ENCODE measurements at places on chromosomes 7 and 10.
A peak's percentile ranks its signal among the peaks of the same experiment; 100 is the strongest.

DNA sequence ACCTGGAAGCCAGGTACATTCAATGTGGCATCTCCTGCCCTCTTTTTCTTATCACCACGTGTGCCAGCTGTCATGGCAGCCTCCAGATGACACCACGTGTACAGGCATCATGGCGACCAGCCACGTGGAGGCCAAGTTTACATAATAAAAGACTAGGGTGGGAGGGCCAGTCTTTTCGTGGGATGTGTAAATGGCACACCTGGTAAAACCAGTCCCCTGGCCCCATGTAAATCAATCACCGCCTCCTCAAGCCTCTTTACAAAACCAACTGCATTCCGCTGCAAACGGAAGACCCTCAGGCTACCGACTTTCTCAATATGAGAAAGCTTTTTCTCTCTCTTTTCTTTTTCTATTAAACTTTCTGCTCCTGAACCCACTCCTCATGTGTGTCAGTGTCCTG is 65.1 kb upstream of the PHF14 start:
- DNase-seq = no peak

- no peak for DNase-seq
Measured at GRCh38 chr7:133549633-133550032, 296.8 kb downstream of the EXOC4 start.

- no peak for DNase-seq
Measured at GRCh38 chr7:55310287-55311025, 54.7 kb upstream of the LANCL2 start.

- no peak for DNase-seq
Measured at GRCh38 chr10:119301397-119301796, 94.0 kb downstream of the GRK5 start.

DNA sequence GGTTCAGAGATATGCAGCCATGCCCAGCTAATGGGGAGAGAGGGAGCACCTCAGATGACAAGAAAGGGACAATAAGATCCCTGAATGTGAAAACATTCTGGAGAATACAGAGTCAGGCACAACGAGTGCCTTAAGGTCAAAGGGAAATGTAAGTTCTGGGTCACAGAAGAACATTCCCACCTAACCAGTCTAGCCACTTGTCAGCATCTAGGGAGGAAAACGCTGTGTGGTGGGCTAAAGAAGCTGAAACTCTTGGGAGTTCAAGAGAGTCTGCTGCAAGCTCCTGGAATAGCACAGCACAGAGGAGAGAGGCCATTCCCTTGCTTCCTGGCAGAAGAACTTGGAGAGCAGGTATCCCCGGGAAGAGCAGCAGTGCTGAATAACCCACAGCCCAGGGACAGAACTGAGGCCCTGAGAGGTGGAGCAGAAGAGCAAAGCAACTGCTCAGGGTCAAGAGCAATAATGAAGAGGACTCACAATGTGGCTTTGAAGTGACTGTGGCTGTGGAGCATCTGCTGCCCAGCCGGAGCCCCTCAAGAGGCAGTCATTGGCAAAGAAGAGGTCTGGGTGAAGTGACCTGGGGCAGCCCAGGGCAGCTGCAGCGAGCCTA is 182.3 kb downstream of the NPSR1 start:
- no peak for DNase-seq

DNA sequence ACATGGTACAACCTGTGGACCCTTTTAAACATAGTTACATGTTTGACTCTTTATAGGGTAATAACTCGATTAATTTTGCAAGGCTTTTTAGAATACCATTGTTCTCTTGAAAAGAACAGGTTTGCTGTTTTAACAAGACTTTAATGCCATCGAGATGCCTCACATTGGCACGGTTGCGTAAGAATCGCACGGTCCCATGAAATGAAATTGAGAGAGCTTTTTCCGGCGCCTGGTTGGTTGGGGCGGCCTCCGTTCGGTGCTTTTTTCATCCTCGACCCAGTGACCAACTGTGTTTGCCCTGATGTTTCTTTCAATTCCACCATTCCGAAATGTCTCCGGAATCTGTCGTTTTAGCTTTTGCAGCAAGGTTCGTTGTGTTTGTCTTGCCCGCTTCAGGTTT is 142.4 kb downstream of the CUX1 start:
- DNase-seq = no peak

DNA sequence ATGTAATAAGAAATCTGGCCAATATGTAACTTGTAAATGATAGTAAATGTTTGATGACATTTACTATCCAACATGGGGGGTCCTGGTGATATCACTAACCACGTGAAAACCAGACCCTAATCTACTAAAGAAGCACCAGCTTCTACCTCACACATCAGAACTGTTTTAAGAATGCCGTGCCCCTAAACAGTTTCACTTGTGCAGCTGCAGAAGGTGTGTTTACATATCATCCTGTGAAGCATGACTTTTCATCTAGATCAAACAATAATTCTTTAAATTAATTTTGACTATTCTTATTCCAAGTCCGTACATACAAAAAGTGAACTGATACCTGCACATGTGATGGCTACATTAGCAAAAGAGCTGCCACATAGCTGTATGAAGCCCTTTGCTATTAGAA is 61.0 kb downstream of the STEAP1B start:
- DNase-seq = no peak

GRCh38 chr10:69504576-69505250 is 53.4 kb downstream of the TSPAN15 start:
- DNase-seq = no peak

- DNase-seq = no peak
Measured at GRCh38 chr7:130822642-130823041, 88.6 kb upstream of the KLF14 start.

DNA sequence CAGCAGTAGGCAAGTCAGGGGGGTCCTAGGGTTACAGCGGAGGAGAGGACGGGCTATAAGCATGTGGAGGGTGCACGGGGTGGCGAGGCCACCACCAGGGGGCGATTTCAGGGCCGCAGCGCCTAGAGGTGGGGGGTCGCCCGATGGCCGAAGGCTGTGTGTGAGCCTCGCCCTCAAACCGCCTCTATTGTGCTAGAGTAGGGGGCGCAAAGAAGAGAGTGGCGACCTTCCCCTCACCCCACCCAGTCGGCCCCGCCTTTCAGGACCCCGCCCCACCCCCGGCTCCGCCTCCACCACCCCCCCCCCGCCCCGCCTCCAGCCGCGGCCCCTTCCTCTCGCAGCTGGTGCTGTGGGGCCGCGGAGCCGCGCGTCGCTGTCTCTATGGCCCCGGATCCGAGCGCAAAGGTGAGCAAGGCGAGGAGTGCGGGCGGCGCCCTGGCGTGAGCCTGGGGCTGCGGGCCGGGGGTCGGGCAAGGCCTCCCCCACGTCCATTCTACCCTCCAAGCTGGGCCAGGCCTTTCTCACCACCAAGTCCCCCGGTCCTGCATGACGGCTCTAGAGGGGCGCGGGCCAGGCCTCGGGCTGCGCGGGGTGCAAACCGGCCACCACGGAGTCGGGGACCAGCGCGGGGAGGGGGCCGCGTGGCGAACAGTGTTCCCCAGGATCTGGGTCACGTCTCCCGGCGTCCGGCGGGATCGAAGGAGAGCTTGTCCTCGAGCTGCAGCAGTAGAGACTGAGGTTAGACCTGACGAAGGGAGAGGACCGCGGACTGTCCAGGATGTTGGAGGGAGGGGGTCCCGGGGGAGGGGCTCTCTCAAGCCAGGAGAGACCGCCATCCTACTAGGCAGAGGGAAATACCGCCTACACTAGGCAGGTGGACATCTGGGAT is at the start of gene SEMA4G:
Gene SEMA4G (plus strand): TSS at position 318 of the 889 bp plus-strand sequence. CDS start 3,409 bp downstream, outside the sequence.
- no peak for DNase-seq

DNA sequence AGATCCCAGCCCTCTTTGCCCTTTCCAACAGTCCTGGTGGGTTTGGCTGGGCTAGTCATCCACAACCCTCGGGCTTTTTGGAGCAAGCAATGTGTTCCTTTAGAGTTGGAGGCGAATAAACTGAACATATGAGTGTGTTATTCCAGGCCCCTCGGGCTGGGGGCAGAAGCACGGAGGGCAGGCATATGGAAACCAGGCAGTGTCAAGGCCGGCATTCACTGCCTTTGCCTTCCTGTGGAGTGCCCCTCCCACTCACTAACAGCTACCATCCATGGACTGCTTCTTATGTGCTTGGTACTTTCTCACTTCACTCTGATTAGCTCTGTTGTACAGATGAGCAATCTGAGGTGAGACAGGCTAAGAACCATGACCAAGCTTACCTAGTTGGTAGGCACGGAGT is 53.9 kb upstream of the EFCAB10 start:
- DNase-seq = no peak

DNA sequence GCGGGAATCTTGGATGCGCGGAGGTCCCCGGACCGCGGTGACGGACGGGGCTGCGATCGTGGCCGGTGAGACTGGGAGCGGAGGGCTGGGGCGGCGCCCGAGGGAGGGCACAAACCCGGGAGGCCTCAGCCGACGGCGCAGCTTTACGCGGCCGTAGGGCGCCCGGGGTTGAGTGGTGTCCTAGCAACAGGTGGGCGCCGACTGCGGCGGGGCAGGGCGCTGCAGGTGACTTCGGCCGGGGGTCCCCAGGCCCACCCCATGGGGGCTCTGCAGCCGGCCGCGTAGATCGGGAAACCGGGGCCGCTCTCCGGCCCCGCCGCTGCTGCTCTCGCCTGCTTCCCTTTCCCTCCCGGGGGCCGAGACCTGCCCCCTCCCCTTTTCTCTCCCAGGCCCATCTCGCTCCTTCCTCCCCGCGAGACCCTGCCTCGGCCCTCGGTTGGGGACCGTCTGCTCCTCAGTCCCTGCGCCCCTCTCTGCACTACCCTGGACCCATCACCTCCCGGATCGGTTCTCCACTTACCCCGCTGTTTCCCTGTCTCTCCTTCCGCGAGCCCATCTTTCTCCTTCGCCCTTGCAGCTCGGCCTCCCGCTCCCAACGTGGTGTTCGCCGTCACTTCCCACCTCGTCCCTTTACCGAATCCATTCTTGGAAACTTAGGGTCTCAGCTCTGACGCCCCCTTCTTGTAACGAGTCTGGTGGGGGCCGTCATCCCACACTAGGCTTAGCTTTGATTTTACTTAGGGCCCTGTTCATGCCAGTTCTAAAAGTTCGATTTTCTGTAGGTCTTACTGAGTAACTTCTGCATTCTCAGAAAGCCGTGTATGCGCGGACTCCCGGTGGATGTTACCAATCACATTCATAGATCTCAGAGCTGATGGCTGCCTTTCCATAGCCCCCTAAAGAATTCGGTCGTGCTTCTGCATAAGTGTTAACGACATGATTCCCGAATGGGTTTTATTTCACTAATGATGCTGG is 18.5 kb upstream of the ACBD5 start:
- DNase-seq = no peak

GRCh38 chr7:33186192-33186591 is 56.8 kb downstream of the BBS9 start:
- DNase-seq = no peak

DNA sequence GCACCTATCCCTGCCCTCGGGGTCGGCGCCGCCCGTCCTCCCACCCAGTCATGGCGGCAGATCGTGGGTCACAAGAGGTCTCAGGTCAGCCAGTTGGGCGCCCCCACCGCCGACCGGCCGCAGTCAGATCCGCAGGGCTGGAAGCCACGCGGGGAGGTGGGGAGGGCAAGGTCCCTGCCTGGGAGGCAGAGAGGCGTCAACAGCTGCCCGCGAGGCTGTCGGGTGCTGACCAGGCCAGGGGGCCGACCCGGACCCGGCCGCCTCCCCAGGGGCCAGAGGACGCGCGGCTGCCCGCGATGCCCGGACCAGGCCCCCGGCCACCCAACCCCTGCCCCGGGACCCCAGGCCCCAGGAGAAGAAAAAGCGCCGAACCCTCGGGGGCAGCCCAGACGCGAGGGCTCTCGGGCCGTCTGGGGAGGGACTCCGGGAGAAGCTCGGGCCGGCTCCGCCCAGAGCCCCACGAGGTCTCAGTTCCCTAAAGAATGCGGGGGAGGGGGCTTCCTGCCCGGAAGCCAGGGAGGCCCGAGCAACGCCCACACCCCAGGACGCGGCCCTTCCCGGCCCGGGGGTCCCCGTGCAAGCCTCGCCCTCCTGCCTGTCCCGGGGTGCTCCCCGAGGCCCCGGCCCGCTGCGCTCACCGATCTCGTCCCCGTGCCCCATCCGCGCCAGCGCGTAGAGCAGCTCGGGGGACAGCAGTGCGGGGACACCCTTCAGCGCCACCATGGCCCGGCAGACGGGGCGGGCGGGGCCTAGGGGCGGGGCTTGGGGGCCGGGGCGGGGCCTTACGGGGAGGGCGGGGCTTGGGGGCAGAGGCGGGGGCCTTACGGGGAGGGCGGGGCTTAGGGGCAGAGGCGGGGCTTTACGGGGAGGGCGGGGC is at the start of gene FUOM:
Gene FUOM (minus strand): TSS at position 735 of the 877 bp plus-strand sequence. CDS start 12 bp downstream, at position 723.
- peak; percentile 21 for DNase-seq

- no peak for DNase-seq
Measured at GRCh38 chr7:118281196-118281595, 56.7 kb downstream of the ANKRD7 start.

DNA sequence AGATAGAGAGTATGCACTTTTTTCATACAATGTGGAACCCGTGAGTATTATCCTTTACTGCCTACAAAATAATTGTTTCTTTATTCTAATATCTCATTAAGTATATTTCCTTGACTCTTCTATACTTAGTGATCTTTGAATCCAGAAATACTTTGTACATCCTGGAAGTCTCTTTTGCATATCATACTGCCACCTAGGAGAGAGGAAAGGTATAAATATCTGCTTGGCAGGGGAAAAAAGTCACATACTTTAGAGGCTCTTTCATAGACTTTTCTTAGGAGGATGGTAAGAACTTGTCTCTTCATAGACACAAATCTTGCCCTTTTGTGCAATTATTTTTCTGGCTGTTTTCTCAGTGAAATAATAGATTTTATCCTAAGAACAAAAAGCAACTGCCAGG is 436.0 kb downstream of the PAXIP1 start:
- DNase-seq = no peak

DNA sequence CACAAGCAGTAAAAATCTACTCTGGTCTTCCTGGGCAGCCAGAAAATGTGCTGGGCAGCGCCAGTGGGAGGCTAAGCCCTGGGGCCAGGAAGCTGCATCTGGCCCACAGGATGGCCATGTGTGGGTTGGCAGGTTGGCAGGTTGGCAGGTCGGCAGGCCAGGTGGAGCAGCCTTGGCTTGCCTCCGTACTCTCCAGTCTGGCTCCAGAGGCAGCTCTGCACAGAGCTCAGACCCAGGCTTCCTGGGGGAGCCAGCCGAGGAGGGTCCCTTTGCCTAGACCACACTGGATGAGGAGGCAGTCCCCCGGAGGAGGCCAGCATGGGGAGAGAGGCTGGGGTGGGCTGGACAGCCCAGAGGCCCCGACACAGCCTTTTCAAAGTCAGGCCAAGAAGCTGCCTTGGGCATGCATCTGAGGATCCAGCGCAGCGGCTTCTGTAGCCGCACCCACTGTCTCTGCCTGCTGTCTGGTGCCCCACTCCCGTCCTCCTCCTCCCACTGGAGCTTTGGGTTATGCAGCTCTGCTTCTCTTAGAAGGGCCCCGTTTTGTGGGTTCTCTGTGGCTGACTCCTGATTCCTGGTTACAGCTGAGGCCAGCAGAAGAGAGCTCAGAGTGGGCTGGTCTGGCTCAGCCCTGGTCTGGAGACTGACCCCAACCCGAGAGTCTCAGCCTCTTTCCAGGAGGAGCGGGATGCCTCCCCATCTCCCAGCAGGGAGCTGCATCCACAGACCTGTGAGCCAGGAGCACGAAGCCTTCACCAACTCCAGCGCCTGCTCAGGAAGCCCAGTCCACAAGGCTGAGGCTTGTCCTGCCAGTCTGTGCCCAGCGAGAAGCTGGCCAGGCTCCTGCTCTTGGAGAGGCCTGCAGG is 44.6 kb downstream of the CFAP46 start:
- no peak for DNase-seq

- no peak for DNase-seq
Measured at GRCh38 chr10:2982146-2982545, 85.2 kb upstream of the PFKP start.
